ENCODE measurements at places on chromosomes 11 and 22.

- DNase-seq: no peak
Observed at GRCh38 chr11:70255477-70256116, 14.9 kb upstream of the PPFIA1 start.

DNA sequence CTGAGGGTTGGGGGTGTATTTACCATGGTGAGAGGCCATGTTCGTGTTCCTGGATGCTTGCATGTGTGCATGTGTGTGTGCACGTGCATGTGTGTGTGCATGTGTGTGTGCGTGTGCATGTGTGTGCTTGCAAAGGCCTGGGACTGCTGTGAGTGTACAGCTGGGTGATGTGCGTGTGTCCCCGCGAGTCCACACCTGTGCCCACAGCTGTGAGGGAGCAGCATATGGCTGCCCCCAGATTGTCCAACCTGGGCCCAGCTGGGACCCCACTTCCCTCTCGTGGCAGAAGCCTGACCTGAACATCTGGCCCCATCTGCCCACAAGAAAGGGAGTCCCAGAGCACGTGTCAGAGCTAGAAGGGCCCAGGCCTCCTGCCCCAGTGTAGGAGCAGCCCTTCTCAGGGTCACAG, 8.4 kb upstream of the CD248 start:
- no peak for DNase-seq

- no peak for DNase-seq
Observed at GRCh38 chr22:19967850-19968449, 26.3 kb upstream of the TXNRD2 start.

DNA sequence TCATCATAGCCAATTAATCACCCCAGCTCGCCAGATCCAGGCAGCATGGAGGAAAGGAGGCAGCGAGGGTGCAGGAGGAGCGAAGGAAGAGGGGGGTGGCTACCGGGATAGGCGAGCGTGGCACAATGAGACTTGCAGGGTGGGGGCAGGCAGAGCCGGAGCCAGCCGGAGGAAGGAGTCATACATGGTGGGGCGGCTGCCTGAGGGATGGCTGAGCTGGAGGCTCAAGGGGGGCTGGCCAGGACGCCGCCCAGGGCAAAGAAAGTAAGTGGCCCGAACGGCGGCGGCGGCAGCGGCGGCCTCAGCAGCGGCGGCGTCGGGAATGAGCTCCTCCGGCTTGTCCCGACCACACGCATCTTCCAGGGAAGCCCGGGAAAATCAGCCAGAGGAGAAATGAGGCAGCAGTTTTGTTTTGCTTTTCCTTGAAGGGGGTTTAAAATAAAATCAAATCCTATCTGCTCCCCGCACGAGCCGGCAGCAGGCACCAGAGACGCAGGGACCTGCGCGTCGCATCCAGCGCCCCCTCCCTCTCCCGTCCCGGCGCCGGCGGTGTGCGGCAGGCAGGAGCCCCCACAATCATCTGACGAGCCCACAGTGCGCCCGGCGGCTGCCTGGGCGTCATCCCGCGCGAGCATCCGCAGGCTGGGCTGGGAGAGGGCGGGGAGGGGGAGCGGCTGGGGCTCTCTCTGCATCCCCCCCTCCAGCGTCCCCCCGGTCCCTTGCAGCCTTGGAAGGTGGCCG, 263.6 kb downstream of the CTTN start:
- no peak for DNase-seq

DNA sequence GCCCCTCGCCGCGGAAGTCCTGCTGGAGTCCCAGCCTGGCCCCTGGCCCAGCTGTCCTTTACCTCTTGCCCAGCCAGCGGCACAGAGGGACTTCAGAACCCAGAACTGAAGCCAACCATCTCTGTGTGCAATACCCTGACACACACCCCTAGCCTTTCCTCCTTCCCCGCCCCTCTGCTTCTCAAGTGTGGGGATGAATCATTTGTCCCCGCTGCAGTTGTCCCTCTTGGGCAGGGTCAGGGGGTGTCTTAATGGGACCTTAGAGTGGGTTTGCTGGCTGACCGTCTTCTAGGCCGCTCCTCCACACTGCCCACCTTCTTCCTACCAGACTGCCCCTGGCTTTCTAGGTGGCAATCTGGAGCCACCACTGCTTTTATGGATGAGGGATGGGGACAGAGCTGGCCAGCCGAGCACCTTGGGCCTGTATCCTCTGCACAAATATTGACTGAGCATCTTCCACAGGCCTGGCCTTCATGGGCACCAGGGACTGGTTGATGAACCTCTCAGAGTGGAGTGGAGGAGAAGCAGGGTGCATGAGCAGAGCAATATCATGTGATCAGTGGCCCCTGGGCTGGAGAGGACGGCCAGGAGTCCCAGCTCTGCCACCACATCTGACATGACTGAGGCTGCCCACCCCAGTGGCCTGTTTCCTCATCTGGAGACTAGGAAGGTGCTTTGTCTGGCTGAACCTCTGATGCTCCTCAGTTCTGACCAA, 668 bp upstream of the CHST1 start:
- DNase-seq: no peak

- no peak for DNase-seq
Observed at GRCh38 chr11:2675540-2675939, 24.3 kb downstream of the KCNQ1OT1 start.

- DNase-seq: peak; percentile 85
Observed at GRCh38 chr11:2268729-2269600, 1.4 kb downstream of the ASCL2 start.

DNA sequence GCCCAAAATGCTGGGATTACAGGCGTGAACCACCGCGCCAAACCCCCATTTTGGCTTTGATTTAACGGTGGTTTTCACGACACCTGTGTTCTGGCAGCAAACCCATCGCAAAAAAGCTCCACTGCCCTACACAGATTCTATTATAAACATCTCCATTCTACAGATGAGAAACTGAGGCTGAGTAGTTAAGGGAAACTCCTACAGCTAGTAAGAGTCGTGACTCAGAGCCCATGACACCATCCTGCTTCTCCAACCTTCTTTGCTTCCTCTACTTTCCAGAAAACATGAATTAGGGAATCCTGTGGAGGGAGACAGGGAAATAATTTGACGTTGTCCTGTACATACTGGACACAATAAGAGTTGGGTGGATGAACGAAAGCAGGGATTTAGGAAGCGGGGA, 429 bp upstream of the SNX15 start:
- no peak for DNase-seq

- peak; percentile 20 for DNase-seq
Observed at GRCh38 chr11:12768726-12769673, 94.8 kb downstream of the TEAD1 start.

DNA sequence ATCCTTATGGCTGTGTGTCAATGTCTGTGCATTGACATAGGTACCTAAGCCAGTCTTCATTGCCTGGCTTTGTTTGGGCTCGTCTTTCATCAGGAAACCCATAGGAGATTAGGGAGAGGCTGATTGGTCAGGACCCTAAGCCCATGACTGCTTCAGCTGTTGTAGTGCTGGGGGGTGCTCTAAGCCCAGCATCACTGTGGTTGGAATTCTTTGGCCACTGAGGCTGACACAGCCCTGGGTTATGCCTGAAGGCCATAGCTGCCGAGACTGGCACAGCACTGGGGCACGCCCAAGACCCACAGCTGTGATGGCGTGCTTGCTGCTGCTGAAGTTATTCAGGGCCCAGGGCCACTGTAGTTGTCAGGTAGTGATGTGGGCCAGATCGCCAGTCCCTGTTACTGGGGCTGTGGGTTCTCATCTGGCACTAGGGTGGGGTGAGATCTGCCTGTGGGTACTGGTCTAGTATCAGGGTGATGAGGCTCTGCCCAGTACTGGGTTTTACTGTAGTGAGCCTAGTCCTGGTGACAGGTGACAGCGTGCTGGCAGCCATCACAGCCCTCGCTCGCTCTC, 4.9 kb downstream of the USP18 start:
- no peak for DNase-seq

DNA sequence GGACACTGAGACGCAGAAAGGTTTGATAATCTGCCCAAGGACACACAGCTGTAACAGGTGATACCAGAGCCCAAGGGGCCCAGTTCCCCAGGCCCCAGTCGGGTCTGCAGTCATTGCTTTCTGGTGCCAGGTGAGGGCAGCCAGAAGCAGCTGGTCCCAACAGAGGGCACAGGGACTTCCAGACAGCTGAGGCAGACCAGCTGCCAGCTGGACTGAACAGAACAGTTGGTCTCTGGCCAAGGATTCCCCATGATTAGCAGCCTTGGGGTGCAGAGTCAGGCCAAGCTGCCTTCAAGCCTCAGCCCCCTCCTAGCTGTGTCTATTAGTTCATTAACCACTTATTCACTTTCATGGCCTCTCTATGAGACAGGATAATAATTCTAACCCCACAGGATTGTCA, 105.6 kb downstream of the RRAS2 start:
- DNase-seq: no peak

- DNase-seq: peak; percentile 66
Observed at GRCh38 chr11:114059278-114059983, at the start of gene ZBTB16. TSS of gene ZBTB16 (plus strand) at chr11:114059711. CDS start at chr11:114063301, 3,590 bp downstream.

DNA sequence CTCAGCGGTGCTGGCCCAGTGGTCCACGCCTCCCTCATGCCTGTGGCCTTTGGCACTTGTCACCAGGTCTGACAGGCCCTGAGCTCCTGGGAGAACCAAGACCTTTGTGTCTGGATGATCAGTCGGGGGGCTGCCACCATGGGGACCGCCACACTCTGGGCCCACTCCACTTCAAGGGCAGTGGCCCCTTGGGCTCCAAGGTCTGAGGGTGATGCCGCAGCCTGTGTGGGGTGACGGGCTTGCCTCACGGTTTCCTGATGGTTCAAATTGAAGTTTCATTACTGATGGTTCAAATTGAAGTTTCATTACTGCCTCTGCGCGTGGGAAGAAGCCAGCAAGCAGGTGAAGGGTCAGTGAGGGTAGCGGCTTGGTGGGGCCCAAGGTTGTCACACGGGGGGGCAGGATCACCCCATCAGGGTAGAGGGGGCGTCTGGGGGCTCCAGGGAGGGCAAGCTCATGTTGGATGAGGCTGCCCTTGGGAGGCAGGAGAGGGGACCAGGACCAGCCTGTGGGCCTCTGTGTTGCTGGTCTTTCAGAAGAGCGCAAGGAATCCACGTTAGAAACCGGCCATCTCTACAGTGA, 27.5 kb downstream of the TRMU start:
- DNase-seq: no peak

- no peak for DNase-seq
Observed at GRCh38 chr22:35275580-35275979, 18.3 kb downstream of the HMGXB4 start.

- peak; percentile 69 for DNase-seq
Observed at GRCh38 chr11:75532200-75533048, 6.7 kb upstream of the GDPD5 start.

DNA sequence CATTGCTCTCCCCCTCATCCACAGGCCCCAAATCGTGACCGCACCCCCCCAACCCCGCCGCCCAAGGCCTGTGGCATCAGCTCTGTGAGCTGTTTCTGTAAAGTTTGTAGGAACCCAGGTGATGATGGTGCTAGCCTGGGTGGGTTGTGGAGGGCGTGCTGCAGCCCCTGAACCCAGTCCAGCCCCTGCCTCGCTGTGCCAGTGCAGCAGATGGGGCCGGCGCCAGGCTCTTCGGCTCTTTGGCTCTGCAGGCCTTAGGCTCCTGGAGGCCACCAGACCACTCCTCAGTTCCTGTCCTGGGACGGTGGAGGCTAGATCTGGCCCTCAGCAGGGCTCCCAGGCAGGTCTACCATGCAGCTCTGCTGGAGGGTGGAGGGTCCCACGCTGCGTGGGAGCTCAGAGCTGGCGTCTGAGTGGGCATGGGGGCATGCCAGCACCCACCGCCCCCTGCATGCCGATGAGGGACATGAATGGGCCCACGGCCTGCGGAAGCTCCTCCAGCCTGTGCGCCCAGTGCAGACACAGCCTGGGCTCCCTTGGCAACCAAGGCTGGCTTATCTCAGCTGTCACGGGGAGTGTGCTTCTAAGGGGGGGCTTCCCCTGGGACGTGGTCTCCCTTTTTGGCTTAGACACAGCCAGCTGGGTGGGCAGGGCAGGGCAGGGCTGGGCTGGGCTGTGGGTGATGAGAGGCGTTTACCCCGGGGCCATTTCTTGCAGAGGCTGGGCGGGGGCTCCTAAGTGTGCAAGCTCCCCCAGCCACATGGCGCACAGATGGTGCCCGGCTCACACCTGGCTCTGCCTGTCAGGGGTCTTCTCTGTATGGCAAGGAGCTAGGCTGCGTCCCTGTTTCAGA, 1187.6 kb downstream of the BRD1 start:
- DNase-seq: no peak

- DNase-seq: no peak
Observed at GRCh38 chr22:28903729-28904128, 20.4 kb downstream of the ZNRF3 start.

GRCh38 chr11:6248248-6248647, 9.4 kb downstream of the CNGA4 start:
- DNase-seq: no peak

DNA sequence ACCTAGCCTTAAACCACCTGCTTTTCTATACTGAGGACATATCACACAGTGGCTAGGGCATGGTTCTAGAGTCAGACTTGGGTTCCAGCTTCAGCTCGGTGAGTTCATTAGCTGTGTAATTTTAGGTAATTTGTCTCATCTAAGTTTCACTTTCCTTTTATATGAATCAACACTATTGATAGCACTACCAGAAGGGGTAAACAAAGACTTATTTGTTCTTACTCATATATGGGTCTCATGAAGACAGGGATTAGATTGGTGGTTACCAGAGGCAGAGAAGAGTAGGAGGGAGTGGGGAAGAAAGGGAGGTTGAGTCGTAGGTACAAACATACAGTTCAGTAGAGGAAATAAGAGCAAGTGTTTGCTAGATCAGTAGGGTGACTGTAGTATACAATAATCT, 924.7 kb downstream of the OPCML start:
- no peak for DNase-seq

GRCh38 chr22:25883482-25884033, 141.6 kb downstream of the MYO18B start:
- no peak for DNase-seq

DNA sequence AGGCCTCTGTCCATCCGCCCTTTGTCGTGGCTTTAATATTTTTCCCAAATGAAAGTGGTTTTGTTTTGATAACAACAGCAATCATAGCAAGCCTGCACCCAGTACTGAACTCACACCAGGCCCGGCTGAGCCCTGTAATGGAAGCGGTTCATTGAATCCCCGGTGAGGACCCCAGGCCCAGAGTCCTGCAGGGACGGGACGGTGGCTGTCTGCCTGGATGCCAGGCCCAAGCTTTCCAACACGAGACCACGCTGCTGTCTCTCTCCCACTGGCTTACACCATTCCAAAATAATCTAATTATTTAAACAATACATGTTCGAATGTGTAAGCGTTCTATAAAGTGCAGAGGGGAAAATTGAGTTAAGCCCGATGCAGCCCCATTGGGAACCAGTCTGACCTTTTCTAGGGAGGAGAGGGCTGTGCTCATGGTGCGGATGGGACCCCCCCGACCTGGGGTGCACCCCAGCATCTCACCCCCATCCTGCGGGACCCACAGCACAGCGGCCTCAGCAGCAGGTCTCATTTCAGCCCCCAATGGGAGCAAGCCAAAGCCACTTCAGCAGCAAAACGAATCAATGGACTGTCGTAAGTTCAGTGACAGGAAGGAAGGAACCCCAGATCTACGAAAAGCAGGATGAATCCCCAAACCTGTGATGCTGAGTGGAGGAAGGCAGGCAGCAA, 1046.9 kb downstream of the BRD1 start:
- no peak for DNase-seq

DNA sequence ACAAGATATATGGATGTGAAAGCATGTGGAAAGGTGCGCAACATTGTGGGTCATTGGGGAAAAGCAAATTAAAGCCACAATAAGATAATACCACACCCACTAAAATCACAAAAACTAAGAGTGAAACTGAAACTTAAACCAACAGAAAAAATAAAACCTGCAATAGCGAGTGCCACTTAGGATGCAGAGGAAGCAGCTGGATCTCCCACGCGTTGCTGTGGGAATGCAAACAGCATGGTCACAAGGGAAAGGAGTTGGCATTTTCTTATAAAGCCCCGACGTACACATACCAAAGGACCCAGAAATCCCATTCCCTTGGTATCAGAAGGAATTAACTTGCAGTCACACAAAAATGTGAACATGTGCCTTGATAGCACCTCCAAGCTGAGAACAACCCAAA, 712.0 kb downstream of the TBC1D22A start:
- no peak for DNase-seq

Measured in K562 (cell line).